ENCODE measurements at places on chromosomes 11 and 22.

DNA sequence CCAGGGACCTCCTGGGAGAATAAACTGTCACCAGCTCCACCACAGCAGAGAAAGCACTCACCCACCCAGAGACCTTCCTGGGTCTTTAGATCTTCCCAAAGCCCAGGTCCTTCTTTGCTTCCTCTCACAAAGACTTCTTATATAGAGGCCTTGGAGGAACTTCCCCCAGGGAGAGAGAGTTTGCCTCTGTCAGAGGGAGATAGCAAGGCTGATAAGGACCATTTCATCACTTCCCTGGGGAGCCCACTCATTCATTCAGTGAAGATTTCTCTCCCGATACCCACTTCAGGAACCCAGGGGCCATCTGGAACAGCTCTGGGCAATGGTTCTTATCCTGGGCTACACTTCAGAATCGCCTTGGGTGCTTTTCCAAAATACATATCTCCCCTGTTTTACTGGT is at the start of gene PRG2:
Gene PRG2 (minus strand): TSS at position 116 of the 400 bp plus-strand sequence. CDS start 706 bp downstream, outside the sequence.
- no peak for DNase-seq

DNA sequence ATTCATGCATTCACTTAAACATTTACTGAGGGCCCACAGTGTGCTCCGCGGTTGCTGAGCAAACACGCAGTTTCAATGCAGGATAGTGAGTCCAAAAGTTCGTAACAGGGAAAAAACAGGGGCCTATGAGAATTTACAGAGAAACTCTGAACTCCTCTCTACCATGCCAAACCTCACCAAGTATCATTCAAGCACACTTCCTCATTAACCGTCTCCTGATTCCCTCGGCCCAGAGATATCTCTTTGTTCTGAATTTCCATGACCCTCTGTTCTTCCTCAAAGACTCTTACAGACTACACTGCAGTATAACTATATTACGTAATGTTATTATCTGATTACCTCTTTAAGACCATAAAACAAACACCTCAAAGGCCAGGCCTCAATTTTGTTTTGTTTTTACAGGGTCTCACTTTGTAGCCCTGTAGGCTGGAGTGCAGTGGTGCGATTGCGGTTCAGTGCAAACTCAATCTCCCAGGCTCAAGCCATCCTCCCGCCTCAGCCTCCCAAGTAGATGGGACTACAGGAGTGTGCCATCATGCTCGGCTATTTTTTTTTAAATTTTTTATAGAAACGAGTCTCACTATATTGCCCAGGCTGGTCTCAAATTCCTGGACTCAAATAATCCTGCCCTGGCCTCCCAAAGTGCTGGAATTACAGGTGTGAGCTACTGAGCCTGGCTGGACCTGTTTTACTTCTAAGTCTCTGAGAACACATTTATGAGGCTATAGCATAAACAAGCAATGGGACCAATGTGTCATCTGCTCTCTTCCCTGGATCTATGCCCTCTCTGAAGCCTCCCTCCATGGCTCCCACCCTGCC is 3.6 kb downstream of the HPS4 start:
- DNase-seq = no peak

GRCh38 chr11:17831228-17831627 is 96.6 kb downstream of the KCNC1 start:
- DNase-seq = no peak

DNA sequence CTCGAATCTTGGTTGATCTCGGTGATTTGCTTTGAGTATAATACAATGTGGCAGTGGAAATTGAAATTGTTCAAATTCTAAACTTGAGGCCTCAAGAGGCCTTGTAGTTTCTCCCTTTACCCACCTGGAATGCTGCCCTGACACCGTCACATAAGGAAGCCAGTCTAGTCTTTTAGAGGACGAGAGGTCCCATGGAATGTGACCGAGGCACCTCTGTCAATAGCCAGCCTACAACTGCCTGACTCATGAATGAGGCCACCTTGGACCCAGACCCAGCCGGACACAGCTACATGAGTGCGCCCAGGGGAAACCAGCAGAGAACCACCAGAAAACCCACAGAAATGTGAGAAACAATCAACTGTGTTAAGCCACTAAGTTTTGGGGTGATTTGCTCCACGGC is 52.5 kb downstream of the RPL27A start:
- DNase-seq = no peak

Data from H54 (cell line).